Endodermal cell (in vitro differentiated cells): ENCODE measurements at places on chromosomes 16 and 17.
A peak's percentile ranks its signal among the peaks of the same experiment; 100 is the strongest.

DNA sequence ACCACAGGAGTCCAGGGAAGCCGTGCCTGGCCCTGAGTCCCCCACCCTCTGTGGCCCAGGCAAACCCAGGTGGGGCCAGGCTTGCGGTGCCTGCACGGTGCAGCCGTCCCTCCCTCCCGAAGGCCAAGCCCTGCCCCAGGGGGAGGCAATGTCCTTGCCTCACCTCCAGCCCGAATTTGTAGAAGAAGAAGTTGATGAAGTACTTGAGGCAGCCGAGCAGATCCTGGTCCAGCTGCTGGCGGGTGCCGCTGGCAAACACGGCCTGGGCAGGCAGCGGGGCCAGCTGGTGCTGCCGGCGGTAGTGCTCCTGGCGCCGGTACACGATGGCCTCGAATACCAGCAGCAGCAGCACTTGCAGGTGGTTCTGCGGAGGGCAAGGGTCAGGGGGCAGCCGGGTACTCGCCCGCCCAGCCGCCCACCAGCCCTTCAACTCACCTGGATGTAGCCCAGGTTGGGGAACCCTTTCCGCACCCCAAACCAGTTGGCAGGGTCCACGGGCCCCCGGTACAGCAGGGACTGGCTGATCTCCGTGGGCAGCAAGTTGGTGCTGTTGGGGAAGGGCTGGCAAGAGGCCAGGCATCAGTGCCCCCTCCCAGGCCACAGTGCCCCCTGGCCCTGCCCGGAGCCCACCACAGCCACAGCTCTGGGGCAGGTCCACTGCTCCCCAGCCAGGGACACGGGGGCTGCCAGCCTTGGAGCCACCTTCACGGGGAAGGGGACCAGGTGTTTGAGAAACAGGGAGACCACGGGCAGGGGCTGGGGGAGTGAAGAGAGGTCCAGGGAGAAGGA is 26.1 kb downstream of the CTU2 start:
- DNase-seq = no peak

GRCh38 chr16:9264067-9264466 is 172.6 kb downstream of the HAPSTR1 start:
- DNase-seq = no peak

DNA sequence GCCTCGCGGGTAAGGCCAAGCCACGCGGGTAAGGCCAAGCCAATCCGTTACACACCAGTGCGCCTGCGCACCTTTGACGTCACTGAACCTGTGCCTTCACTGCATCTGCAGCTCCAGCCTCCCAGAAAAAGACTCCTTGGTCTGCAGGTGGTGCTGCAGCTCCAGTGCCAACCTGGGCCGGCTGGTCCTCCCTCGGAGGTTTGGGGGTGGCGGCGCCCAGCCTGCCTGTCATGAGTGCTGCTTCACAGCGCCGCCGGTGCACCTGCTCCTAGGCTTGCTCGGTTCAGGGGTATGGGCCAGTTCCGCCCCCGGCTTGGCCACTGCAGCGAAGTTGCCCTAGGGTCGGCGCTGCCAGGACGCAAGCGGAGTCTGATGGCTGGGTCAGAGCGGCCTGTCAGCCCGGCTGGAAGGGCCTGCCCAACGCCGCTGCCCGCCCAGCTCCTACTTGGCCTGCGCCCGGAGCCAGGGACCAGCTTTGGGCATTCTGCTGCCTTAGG is 146.6 kb downstream of the USP22 start:
- DNase-seq = no peak

DNA sequence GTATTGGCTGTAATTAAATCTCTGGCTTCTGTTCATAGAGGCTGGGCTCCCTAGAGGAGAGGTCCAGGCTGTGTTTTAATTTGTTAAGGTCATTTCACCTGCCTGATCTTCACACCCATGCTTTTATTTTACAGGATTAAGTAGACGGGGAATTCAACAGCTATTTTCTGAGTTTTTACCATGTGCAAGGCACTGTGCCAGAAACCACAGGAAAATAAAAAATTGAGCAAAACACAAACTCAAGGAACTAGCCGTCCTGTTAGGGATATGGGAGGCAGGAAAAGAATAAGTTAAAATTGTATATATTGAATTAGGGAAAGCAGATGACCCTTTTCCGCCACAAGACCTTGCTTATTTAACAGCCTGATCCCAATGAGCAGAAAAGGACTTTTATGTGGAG is 29.1 kb downstream of the HS3ST3A1 start:
- no peak for DNase-seq

- DNase-seq = no peak
Measured at GRCh38 chr16:72001180-72001874, 1.1 kb upstream of the PKD1L3 start.

- DNase-seq = no peak
Measured at GRCh38 chr16:50996166-50996829, 154.8 kb downstream of the SALL1 start.

DNA sequence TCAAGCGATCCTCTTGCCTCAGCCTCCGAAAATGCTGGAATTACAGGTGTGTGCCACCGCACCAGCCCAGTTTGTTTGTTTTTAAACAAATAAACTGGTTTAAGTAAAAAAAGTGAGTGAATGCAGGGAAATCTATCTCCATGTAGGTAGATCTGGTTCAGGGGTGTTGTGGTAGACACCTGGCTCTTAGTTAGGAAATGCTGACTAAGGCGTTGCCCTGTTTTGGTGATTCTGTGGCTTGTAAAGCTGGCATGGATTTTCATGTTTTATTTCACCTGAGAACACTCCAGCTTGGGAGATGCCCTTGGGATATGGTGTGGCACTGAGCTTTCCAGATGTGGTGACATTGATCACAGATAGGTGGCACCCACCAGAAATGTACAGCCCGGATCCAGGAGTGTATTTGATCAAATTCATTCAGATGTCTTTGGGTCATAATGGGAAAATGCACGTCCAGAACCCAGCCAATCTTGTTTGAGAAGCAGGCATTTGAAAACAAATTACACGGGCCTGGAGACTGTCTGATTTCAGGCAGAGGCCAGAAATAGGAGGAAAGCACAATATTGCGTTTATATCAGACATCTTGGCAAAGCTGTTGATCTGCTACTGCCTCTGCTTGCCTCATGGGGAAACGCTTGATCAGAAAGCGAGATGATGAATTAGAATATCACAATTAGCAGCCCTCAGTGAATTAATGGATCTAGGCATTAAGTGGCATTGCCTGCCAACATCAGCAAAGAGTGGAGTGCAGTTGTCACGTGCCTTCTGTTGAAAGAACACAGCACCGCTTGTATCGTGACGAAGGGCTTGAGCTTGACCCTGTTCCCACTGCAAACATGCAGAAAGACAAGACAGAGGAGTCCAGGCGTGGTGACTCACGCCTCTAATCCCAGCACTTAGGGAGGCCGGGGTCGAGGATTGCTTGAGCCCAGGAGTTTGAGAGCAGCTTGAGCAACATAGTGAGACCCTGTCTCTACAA is 7.3 kb upstream of the IL34 start:
- peak; percentile 83 for DNase-seq

DNA sequence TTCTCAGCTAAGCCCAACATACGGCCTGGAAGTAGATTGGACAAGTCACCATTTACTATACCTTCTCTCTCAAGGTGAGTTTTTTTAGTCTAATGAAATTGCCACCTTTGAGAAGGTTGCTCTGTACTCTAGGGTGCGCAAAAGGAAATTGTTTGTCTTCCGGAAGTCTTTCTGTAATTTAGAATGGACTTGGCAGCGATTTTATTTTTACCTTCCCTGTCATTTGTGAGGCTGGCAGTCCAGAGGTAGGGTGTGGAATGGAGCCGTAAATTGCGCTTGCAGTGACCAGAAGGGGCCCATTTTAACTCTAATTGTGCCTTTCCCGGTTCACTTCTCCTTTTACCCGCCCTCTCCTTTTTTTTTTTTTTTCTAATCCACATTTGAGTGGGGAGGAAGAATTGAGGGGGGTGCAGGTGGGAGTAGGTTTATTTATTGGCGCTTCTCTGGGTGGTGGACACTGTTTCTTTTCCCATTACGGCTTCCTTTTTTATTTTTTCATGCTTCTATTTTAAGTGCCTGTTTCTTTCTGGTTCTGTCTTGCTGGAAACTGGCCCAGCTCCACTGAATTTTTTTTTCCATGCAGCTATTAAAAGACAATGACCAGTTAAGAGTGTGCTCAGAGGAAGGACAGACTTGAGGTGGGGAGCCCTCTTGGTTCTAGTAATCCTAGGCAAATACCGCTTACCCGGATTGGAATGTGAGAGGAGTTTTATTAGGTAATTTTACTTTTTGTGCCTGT is 89.7 kb upstream of the CLEC18A start:
- no peak for DNase-seq

- DNase-seq = peak; percentile 77
Measured at GRCh38 chr17:74643826-74644225, 20.3 kb upstream of the CD300E start.

DNA sequence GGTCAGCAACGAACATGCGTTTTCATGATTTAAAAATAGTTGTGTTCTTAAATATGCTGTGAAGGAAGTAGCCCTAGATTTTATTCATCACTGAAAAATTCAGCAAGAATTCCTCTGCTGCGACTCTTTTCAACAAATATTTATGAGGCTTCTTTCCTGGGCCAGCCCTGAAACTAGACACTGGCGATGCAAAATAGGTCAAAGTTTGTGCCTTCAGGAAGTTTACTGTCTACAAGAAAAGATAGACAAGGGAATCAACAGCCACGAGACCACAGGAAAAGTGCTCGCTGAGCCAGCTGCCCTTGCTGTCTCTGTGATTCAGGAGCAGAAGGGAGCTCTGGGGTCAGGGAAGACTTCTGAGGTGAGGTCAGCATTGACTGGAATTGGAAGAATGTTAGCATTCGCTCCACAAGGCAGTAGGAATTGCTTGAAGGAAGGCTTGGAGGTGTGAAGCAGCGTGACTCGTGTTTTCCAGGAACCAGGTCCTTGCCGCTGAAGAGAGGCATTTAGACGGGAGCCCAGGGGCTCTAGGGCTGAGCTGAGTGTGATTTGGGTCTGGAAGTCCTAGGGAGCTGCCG is 1.9 kb upstream of the RPL26 start:
- peak; percentile 95 for DNase-seq

GRCh38 chr16:57519796-57520360 is 16.5 kb downstream of the CCDC102A start:
- peak; percentile 94 for DNase-seq

- DNase-seq = peak; percentile 84
Measured at GRCh38 chr17:14303343-14304221, 2.7 kb downstream of the HS3ST3B1 start.

DNA sequence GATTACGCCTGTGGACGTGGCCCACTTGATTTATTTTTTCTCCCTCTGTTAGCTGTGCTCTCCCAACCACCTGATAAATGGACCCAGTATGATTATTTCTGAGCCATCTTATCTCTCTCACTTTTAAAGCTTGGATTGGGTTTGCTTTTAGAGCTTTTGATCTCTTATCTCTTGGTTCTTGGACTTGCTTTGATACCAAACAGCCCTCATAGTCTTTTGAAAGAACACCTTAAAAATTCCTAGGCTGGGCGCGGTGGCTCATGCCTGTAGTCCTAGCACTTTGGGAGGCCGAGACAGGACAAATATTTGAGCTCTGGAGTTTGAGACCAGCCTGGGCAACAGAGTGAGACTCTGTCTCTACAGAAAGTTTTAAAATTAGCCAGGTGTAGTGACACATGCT is 25.8 kb downstream of the SMTNL2 start:
- no peak for DNase-seq

- no peak for DNase-seq
Measured at GRCh38 chr17:72887917-72888316, 204.6 kb downstream of the SLC39A11 start.

- DNase-seq = no peak
Measured at GRCh38 chr16:9523994-9524393, 432.6 kb downstream of the HAPSTR1 start.

DNA sequence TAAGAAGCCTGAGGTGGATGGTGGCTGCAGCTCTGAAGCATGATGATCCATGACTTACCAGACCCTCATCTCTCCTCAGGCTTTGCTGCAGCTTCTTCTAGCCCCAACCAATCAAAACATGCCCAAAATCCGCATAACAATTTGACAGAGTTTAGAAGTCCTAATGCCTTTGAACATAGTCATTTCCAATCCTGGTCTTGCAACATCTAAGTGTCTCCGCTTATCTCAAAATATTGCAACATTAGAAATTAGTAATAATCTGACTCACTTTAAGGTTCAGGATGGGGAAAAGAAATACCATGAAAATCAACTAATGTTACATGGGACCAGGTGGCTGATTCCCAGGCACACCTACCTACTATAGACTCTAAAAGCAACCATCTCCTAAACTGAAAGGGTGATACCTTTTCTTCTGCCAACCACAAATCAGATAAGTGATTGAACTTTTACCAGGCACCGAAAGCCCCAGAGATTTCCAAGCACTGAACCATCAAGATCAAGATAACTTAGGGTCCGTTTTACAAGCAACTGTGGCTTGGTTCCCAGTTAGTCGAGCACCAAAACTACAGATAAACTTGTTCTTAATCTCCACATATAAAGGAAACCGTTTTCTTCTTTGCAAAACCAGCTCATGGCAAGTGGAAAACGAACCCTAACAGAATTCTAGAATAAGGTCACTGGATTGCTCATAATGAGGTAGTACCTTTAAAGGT is 14.0 kb downstream of the ERN1 start:
- peak; percentile 23 for DNase-seq

- DNase-seq = no peak
Measured at GRCh38 chr17:65688307-65688706, 126.9 kb upstream of the AXIN2 start.

DNA sequence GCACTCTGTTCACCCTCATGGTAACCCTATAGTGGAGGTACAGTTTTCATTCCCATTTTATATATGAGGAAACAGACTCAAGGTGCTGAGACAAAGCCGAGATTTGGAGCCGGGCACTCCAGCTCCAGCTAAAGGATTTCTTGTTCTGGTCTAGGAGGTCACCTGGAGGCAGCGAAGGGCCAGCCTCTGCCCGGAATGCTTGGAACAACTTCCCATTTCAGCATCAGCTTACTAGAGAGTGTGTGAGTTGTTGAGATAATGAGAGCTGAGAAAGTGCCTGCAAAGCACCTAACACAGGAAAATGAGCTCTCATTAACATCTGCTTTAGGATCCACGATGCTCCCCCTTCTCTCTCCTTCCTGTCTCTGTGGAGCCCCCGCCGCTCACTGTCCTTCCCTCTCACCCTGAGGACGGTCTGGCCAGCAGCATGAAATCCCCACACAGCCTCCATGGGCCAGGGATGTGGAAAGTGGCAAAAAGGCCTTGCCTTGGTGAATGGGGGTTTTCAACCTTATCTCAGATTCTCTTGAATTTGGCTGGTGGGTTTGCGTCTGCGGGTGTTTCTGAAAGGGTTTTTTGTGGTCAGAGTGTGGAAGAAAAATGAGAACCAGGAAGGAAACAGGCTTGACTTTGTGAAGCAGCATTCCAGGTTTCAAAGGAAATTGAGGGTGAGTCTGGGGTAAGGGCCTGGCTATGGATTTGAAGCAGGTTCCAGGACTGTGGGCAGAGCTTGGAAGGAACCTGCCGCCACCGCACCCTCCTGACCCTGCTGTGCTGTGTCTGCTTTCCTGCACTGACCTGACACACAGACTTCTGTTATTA is 178.7 kb downstream of the FOXL1 start:
- peak; percentile 55 for DNase-seq

GRCh38 chr16:4970010-4970409 is 11.9 kb downstream of the SEC14L5 start:
- DNase-seq = no peak
